ENCODE measurements at places on chromosomes 1 and 21.

- DNase-seq: no peak
These were observed 36.6 kb downstream of the FMO4 start for GRCh38 chr1:171350594-171350993.

- DNase-seq: no peak
These were observed 29.4 kb upstream of the IFNLR1 start for GRCh38 chr1:24216276-24217074.

GRCh38 chr21:41932576-41933312, 21.1 kb downstream of the C2CD2 start:
- DNase-seq: no peak

GRCh38 chr1:145846201-145846612, 777 bp downstream of the NUDT17 start:
- no peak for DNase-seq

DNA sequence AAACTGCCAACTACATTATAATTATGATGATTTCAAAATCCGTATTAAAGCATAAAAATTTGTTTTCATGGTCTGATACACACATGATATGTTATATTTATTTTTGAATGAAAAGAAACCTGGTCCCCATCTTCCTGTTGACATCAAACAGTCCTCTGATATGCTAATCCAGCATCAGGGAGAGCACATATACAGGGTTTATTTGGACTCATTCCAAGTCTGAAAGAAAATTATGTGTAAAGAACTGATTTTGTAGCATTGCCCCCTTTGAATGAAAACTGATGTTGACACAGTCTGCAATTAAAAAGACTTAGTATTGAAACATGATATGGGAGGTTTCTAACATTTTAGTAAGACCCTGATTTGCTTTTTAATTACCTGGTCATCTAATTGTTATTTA, 119.4 kb downstream of the NEK7 start:
- DNase-seq: no peak

DNA sequence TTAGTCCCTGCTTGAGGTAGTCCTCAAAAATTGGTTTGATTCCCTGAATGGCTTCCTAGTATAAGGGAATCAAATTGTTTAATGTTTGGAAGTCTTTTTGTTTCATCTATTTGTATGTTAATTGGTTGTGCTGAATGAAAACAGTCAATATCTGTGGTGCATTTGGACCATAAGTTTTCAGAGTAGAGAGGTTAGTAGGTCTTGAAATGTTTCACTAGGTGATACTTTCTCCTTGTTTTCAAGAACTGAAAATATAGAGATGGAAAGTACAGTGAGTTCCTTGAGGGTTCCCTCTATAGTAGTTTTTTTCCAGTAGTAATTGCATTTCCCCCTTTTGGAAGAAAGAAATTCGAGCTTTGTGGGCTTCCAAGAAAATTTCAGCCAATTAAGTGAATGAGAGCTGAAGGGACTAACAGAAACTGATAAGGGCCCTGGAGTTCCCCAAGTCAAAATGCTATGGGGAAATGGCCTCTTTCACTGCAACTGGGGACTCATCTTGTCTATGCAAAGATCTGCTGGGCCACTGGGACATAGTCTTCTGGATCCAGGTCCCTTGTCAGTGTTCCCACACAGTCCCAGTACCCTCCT, 18.6 kb upstream of the CEP350 start:
- DNase-seq: no peak

DNA sequence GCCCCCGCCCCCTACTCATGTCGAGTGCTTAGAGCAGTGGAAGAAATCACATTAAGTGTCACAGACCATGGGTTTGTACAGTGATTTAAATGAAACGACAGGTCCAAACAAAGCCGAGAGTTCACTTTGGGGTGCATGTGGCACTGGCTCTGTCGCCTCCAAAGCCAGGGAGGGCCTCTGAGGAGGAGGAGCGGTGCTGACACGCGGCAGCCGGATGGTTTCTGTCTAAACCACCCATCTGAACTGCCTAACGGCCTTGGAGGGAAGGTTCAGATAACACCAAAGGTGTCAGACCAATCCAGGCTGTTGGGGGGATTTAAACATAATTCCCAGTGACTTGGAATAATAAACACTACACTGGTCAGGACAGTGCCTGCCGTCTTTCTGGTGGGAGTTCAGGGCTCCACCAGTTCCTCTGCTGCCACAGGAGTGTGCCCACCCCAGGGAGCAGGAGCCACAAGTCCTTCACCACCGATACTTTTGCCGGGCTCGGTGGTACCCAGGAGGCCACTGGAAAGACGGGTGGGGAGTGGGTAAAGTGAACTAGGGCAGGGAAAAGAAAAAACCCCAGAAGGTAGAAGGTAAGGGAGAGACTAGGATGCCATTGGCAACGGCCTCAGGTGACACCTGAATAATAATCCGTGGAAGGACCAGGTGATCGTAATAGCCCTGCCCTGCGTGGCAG, 78.2 kb downstream of the SLC66A1 start:
- no peak for DNase-seq

DNA sequence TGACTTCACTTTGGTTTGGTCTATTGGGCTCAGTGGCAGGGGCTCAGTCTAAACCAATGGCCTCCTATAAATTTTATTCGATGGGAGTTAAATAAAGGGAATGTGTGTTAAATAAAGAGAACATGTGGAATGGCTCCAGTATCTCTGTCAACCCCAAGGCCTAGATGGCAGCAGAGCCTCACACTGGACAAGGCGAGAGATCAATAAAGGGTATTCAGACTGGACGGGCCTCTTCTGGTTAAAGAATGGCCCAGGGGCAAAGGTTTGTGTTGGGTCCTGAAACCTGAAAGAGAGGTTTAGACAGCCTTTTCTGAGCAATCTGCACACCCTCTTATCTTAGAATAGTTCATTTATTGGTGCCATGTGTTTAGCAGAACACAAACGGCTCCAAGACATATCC, 34.7 kb downstream of the SH3BP5L start:
- no peak for DNase-seq
